ENCODE measurements at places on chromosomes 6 and 20.

- DNase-seq, result no peak
These were observed 35.8 kb upstream of the SHLD1 start for GRCh38 chr20:5714261-5715041.

DNA sequence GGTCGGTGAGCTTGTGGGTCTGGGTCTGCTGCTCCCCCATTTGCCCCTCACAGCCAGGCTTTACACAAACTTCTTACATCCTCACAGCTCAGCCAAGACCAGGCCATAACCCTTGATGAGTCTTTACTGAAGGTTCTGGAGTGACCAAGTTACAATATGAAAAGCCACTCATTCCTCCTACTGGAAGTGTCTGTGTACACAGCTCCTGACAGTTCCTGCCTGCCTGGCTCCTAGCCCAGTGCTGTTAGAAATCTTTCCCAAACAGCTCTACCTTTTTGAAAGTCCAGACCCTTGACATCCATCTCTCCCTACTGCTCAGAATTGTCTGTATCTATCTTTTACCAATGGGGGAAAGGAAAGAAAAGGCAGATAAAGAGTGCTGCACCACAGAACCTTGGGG is 106.9 kb downstream of the PAX1 start:
- DNase-seq, result no peak

- DNase-seq, result no peak
These were observed 510.5 kb downstream of the LMBRD1 start for GRCh38 chr6:69286331-69286730.

DNA sequence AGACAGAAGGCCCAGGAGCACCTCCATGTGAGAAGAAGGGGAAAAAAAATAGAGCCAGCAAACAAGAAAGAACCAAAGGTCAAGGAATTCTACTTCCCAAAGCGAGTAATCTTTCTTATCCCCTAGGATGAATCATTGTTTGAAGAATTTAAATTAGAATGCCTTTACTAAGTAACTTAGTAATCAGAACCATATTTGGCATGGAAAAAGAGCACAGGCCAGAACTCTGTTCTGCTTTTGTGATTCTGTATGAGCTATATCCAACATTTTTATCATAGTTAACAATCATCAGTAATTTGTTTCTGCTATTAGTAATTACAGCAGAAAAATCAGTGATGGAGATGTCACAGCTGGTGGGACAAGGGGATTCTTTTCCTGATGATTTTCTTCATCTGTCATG is 228.8 kb upstream of the FAM83B start:
- DNase-seq, result no peak

DNA sequence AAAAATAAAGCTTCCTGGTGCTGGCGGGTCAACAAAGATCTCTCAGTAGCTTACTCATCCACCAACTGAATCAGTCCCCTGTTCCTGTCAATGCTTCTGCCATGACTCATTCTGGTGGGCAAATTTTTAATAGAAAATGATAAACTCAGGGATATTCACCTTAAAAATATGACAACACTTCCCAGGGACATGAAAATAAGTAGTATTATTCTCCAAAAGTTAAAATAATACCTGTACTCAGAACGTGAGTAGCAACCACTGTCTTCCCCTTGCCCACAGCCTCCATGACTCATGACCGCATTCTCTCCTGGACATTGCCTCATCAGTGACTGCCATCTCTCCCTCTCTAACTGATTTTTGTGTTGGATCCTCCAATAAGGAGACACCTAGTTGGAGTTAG is 552.3 kb downstream of the KIF16B start:
- no peak for DNase-seq

DNA sequence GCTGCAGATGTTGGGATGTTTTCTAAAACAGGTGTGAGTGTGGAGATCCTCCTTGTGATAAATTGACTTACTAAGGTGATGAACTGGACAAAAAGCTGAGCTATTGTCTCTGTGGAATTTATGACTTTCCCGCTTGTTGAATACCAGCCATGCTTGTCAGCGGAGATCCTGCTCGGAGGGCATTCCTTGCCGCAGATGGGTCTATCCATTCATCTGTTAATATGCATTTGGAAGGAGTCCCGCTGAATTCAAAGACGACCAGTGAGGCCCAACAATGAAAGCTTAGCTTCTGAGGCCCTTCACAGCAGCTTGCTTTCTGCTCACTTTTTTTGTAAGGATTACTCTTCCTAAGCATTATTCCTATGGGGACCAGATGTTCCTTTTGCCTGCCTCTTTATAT is 124.9 kb downstream of the TIAM2 start:
- no peak for DNase-seq

- no peak for DNase-seq
These were observed 238.9 kb downstream of the ERMARD start for GRCh38 chr6:169990095-169991030.

DNA sequence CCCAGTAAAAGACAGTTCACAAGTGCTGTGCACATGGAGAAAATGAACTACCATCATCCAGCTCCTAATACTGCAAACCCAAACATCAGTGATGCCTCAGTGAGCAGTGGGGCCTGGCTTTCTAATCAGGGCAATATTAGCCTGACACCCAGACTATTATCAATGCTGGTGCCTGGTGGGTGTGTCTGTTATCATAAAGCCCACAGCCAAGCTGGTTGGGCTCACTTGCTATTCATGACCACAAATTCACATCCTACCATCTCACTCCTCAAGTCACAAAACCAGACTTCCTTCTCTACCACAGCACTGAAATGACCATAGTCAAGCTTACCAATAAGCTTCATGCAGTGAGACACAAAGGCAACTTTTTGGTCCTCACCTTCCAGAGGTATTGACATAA is 180.8 kb upstream of the PLN start:
- no peak for DNase-seq

GRCh38 chr20:44681796-44682566 is 30.5 kb upstream of the ADA start:
- DNase-seq, result no peak

GRCh38 chr6:25652007-25652515 is at the start of gene SCGN:
TSS of gene SCGN (plus strand) at chr6:25652215. CDS start at chr6:25652404, 189 bp downstream.
- peak; percentile 16 for DNase-seq

DNA sequence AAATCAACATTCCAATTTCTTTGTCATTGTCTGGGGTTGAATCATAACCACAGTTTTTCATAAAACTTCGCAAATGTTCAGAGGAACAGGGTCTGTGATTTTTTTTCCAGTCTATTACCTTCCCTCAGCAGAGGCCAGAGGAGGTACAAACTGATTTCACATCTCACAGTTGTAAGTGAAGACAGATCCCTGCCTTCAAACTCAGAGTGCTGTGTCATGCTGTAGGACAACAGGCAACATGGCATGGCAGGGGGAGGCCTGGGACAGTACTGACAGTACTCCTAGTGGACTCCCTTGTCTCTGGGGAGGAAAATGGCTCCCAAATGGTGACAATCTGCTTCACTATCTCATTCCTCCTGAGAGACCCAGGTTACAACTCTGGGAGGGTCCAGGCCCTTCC is 308.6 kb downstream of the CDC5L start:
- DNase-seq, result no peak

DNA sequence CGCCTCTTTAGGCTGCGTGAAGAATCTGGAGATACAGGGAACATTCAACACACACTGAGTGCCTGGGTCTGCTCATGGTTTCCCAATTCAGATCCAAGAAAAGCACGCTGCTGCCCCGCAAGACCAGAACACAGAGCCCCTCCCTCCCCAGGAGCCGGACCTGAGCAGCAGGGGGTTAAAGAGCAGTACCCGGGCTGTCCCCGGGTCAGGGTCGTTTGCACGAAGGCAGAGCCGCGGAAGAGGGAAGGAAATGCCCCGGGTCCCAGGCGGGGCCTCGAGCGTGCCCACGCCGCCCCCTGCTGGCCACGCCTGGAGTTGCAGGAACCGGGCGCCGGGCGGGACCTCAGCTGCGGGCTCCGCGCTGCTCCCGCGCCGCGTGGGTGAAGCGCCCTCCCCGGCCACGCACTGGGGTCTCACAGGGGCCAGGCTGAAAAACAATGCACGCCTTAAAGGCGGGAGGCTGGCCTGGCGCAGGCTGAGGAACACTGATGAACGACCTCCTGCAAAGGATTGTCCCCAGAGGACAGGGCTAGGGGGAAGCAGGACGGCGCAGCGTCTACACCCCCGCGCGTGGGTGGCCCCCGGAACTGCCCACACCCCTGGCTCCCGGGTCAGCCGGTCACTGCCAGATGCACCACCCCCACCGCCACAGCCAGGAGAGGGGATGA is 48.9 kb downstream of the ANKRD60 start:
- DNase-seq, result no peak

DNA sequence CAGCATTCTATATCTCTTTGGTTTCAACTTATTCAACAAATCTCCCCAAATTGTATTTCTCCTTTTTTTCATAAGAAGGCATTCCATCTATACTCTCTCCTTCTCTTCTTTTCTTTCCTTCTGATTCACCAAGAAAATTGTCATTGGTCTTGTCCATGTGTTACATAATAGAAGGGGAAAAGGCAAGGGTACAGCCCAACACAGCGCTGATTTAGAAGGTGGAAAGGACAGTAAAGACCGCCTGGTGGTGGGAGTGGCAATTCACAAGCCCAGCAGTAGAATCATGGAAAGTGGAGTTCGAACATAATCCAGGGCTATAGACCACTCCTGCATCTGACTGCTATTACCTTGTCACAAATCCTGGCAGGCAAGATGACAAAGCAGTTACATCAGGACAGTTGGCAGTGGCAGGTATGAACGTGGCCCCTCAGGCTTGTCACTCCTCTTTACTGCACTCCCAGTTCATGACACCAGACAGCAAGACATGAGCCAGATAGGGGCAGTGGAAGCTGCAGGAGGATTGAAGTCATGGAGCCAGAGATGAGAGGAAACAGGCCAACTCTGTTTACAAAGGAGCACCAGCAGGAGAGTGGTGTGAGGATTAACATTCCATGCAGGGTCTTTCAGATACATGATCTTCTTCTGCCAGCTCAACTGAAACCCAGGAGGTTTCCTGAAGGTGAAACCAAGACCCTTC is 2.1 kb upstream of the TNFAIP3 start:
- no peak for DNase-seq

GRCh38 chr6:79230149-79230548 is 4.3 kb downstream of the HMGN3 start:
- DNase-seq, result no peak

DNA sequence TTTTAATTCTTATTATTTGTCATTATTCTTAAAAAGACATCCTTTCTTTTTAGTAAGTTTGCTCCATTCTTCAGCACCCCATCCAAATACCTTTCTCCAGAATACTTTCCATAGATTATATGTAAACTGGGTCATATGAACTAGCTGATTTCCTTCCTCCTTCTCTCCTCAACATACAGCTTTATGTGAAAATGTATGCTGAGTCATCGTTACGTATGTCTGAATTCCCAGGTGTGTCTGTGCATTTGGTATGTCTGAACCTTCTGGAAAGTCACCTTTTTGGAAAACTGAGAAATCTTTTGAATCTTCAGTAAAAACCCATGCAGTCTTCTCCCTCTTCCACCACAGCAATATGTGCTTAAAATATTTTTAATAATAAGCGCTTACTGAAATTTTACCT is 264.5 kb downstream of the EYA4 start:
- no peak for DNase-seq

- no peak for DNase-seq
These were observed 178.2 kb downstream of the SOX4 start for GRCh38 chr6:21771626-21772320.

DNA sequence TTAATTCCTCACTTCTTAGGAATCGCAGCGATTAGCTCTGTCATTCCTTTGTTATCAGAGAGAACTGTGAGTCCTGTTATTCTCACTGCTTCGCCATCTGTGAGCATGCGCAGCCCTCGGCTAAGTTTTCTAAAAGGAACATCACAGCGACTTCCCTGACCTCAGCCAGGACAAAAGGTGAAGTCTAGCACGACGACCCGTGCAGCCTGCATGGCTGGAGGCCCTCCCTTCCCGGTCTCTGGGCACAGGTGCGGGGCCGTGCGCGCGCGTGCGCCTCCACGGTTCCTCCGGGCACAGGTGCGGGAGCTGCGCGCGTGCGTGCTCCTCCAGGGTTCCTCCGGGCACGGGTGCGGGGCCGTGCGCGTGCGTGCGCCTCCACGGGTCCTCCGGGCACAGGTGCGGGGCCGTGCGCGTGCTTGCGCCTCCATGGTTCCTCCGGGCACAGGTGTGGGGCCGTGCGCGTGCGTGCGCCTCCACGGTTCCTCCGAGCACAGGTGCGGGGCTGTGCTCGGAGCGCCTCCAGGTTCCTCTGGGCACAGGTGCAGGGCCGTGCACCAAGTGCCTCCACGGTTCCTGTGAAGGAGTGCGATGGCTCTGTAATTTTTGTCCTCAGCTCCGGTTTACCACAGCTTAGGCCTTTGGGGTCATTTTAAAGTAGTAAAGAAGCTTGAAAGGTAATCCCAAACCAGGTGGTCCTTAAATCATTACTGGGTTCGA is 212.3 kb downstream of the ERMARD start:
- no peak for DNase-seq

- no peak for DNase-seq
These were observed 45.2 kb downstream of the KIF16B start for GRCh38 chr20:16528078-16528477.

GRCh38 chr6:131524695-131525336 is 48.2 kb upstream of the ARG1 start:
- DNase-seq, result no peak

DNA sequence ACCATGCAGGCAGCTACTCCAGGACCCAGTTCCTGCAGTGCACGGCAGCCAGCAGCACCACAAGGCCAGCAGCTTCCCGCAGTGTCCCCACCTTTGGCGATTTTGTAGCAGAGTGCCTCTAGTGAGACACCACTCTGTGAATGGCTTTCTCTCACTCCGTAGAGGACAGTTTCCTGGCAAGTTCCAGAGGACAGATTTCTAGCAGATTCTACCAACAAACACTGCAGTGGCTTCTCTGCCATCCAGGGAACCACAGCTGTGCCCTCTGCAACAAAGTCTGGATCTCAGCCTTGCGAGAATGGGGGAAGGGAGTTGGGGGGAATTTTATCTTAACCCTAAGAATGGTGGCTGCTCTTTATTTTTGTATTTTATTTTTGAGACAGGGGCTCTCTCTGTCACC is 28.7 kb downstream of the SNHG17 start:
- no peak for DNase-seq

GRCh38 chr20:35954907-35955251 is 577 bp upstream of the SCAND1 start:
- DNase-seq, result no peak

GRCh38 chr6:102742754-102743356 is 1349.3 kb downstream of the GRIK2 start:
- DNase-seq, result no peak

DNA sequence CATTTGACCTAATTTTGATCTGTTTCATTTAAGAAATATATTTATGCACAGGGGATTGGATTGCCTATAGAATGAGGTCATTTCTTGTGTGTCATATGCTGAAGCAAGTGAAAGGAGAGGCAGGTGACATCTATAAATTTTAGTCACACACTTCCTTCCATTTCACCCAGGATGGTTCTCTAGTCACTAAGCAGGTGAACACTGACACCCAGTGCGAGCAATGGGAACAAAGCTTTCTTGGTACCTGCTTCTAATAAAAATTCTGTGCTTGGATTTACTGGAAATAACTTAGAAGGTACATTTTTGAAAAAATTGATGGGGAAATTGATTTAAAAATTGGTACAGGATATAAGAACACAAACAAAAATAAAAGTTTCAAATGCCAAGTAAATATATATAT is 66.9 kb upstream of the MC3R start:
- DNase-seq, result no peak

GRCh38 chr6:15832841-15833240 is 170.0 kb upstream of the DTNBP1 start:
- DNase-seq, result no peak

All from hypothalamus (tissue), 51 donors.